ENCODE measurements at places on chromosomes 3 and 15.

- no peak for DNase-seq
These were observed 15.6 kb downstream of the KAT2B start for GRCh38 chr3:20055842-20056241.

DNA sequence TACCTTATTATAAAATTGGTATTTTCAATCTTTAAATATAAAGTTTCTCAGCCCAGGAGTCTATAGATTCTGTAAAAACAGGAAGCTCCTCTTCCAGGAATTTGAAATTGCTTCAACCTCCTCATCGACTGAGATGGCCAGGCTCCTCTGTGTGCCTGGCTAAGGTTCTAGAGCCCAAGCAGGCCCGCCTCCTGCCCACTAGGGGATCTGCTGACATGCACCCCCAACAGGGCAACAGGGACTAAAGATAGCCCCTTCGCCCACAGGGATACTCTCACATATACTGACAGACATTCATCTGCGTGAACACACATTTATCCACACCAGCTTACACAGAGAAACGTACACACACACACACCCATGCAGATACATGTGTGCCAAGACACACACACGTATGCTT lies 183.1 kb upstream of the TLE3 start:
- DNase-seq: no peak

DNA sequence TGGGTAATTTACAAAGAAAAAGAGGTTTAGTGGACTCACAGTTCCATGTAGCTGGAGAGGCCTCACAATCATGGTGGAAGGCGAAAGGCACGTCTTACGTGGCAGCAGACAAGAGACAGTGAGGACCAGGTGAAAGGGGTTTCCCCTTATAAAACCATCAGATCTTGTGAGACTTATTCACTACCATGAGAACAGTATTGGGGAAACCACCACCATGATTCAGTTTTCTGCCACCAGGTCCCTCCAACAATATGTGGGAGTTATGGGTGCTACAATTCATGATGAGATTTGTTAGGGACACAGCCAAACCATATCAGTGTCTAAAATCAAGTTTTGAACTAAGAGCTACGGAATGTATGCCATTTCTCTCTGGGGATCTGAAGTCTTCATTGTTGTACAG lies 354.8 kb upstream of the C2CD4B start:
- DNase-seq: no peak

- no peak for DNase-seq
These were observed 53.4 kb upstream of the VILL start for GRCh38 chr3:37937156-37937555.

- no peak for DNase-seq
These were observed 711 bp downstream of the STARD9 start for GRCh38 chr15:42576040-42576594.

GRCh38 chr3:48609088-48610005 lies at the start of gene UQCRC1:
UQCRC1 (minus strand) TSS chr3:48609646; CDS start chr3:48609620, 26 bp downstream.
- DNase-seq: peak; percentile 88

DNA sequence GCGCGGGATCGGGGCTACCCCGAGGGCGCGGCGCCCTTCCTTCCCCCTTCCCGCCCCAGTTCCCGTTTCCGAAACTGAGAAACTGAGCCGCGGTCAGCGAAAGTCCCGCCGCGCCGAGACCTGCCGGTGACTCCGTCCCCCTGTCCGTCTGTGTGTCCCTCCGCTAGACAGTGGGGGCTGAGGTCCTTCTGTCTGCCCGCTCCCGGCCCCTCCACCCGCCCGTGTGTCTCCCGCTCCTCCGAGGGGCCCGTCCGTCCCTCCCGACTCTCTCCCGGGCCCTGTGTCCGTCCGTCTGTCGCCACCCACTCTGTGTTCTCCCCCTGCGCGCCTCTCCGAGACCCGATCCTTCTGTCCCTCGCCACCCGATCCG lies 426 bp downstream of the PRKCD start:
- DNase-seq: no peak

DNA sequence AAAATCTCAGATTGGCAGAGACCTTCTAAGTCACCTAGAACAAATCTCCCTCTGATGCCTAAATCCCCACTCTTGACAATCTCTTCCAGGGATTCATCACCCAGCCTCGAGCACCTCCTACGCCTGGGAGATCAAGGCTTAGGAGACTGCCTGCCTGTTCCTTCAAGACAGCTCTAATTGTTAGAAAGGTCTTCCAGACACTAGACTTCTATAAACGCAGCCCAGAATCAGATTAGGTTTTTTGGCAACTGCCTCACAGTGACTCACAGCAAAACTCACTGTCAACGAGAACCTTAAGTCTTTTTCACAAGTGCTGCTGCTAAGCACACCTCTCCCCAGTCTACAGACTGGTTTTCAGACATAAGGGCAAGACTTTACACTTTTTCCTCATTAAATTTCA lies 23.1 kb downstream of the SRGAP3 start:
- no peak for DNase-seq

GRCh38 chr3:123447749-123448517 lies 957 bp downstream of the ADCY5 start:
- DNase-seq: no peak

DNA sequence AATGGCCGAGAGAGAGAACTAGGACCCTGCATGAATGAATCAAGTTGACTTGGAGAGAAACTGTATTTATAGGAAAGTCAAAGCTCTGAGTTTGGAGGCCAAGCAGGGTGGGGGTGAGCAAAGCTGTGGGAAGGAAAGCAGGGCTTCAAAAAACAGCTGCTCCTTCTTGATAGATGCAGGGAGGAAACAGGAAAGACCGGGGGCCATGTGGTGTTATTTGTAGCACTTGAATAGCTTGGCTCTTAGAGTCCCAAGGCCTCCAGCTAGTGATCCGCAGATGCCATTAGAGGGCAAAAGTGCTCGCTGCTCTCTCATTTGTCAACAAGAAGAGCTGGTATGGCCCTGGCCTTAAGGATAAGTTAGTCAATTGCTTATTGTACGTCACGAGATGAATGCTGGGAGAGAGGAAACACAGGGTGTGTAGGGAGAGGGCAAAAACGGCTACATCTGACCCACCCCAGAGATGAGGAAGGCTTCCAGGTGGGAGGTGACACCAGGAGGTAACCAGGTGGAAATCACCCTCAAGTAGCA lies at the start of gene ALG1L2:
TSS of gene ALG1L2 (plus strand) at position 481 of the 531 bp plus-strand sequence. CDS start 186 bp downstream, outside the sequence.
- DNase-seq: no peak

GRCh38 chr3:30227571-30228301 lies 378.7 kb upstream of the TGFBR2 start:
- DNase-seq: no peak

DNA sequence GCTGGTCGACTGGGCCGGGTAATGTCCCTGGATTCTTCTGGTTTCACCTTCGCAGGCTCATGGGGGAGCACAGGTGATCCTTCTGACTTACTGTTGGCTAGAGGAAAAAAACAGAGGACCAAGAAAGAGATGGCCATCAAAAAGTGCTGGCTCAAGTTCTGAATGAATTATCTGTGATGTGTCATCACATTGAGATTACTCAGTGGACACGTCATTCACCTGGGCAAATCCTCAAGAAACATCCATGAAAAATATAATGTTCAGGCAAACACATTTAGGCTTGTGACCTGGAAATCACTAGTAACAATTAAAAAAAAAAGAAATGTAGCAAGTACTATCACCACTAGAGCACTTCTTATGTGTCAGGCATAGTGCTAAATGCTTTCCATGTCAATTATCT lies 81.5 kb upstream of the SLC2A2 start:
- DNase-seq: no peak

DNA sequence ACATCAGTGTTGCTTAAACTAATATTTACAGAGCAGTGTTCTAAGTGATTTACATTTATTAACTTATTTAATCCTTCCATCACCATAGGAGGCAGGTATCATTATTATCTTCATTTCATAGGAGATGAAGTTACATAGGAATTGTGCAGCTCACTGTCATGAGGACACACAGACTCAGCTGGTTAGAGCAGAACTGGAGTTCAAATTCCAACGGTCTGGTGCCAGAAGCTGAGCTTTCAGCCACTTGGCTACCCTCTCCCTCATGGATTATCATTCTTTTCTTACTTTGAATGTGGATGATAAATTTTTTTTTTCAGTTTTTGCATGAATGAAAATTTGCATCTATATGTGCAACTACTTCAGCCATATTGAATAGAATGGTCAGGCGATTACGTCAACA lies 86.0 kb upstream of the LRIG1 start:
- no peak for DNase-seq

GRCh38 chr15:82846621-82847020 lies 37.2 kb downstream of the WHAMM start:
- DNase-seq: no peak

Data from NCI-H2227 treated with DMSO at 0.1 percent for 48 hours (cell line).